ENCODE measurements at places on chromosomes 6 and 20.

- no peak for DNase-seq
These were observed 11.3 kb downstream of the APMAP start for GRCh38 chr20:24981282-24981681.

- no peak for DNase-seq
These were observed 46.3 kb downstream of the EZR start for GRCh38 chr6:158772851-158773371.

DNA sequence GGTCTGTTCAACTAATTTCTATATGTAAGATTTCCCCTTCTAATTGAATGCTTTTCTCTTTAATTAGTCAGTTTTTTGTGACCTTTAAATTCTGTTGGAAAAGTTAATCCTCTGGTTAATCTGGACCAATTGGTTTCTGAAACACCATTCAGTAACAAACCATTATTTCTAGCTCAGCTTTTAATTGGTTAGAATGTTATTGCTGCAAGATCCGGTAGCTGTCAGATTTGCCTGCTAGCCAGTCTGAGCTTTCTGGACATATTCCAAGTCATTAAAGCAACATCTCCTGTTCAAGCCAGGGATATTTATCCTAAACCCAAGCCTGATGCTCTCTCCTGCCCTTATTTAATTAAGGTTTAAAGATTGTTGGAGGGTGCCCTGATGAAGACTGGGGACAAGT lies 55.1 kb upstream of the FBXL4 start:
- no peak for DNase-seq

GRCh38 chr20:24437196-24438082 lies 32.0 kb upstream of the SYNDIG1 start:
- DNase-seq, result no peak

All from inflammatory macrophage (primary cell).